Glutamatergic neuron (in vitro differentiated cells): ENCODE measurements at places on chromosomes 12 and 14. TPM values are rescaled to one million over a fixed set of nuclear protein-coding genes. Genes with fewer than 3 reads are reported as not detected.

Gene TRAF3
- 16.7 TPM for total RNA-seq

Gene DPF3
- 13.7 TPM for total RNA-seq

Gene SLC7A8
- total RNA-seq = 7.9 TPM

Gene USP44
- 2.7 TPM for total RNA-seq

DNA sequence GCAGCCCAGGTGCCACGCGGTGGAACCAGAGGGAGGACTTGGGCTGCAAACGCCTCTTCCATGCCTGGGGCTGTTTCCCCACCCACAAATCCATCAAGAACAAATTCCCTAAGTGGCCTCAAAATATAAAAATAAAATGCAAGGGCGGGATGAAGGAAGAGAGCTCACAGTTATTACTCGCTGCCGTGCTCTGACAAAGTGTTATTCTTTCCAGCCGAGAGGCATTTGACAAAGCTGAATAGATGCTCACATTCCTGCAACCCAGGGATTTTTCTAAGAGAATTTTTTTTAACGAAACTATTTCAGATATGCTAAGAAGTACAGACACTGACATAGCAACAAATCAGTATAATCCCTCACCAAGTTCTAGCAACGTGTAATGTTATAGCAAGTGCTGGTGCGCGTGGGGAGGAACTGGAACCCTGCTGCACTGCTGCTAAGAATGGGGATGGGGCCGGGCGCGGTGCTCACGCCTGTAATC, 70.7 kb downstream of the SCARB1 start:
- DNase-seq = no peak
